ENCODE measurements at places on chromosomes 1 and 21.

- DNase-seq = no peak
Measured at GRCh38 chr1:47906009-47906432, 91.2 kb downstream of the TRABD2B start.

- no peak for DNase-seq
Measured at GRCh38 chr1:20836230-20836629, 49.1 kb upstream of the HP1BP3 start.

DNA sequence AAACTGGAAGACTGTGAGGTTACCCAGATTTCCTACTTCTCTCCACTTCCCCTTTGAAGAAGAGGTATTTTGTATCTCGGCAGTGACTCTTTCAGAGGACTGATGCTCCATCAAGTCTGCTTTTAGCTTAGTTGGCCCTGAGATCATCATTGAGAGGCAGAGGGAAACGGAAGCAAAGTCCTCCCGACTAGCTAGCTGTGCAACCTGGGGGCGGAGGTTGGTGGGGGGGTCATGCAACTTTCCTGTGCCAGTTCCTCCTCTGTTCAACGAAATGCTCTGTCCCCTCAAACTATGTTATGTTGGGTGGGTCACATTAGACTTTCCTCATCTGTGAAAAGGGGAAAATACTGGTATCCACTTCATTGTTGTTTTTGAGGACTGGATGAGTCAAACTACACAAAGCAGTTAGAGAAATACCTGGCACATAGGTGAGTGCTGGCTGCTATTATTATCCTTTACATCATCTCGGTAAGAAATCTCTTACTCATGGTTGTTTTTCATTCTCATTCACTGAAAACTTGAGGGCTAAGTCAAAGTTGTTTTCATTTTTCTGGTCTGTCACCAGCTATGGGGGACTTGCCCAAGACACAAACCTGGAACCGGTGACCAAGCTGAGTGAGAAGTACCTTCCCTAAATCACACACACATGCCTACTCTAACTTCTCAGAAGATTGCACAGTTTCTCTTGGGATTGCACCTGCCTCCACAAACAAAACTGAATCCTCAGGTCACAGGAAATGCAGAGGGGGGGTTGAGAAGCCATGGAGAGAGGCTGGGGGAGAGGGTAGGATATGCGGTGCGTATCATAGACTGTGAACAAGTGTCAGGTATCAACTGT is 83.3 kb downstream of the ABCA4 start:
- DNase-seq = no peak

- no peak for DNase-seq
Measured at GRCh38 chr1:237794071-237794470, 96.7 kb downstream of the ZP4 start.

DNA sequence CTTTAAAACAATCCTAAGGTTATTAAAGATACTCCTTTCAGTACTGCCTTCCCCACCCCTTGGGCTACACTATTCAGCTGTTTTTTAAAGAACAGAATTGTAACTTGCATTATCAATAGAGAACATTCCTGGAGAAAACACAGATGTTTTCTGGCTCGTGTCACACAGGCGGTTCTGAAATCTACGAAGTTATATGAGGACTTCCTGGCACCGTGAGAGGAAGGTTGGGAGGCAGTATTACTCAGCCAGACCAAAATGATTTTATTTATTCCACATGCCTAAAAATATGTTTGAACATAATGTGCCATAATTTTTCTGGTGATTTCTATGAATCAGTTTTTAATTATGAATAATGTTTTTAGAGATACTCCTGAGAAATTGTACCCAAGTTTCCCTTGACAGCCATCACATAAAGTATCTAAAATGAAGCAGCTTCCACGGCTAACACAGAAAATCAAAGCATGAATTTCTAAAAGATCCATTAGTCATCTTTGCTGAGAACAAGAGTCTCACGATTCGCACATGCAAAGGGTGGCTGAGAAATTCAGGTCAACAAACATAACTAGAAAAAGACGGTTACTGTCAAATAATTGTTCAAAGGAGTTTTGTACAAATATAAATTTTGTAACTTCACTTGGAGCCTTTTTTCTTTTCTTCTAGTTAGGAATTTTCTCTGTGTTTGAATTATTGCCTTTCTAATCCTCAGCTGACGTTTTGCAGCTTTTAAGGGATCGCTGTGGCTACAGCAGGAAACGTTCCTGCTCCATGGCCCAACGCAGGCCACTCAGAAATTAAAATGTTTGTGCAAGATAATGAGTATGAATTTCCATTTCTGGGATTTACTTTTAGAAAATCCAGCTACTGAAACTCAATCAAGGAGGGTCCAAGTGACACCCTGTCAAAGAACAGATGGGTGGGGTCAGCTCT is 8.0 kb upstream of the SIM2 start:
- no peak for DNase-seq

DNA sequence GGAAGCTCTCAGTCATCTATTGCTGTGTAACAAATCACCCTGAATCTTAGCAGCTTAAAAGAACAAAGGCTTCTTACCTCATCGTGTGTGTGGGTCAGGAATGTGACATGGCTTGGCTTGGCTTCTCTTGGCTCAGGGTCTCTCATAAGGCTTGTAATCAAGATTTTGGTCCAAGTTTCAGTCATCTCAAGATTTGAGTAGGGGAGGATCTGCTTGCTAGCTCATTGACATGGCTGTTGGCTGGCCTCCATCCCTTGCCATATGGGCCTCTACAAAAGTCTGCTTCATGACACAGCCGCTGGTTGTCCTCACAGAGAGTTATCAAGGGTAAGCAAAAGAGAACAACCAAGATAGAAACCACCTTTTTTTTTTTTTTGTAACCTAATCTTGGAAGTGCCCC is 207.7 kb downstream of the PTPRC start:
- no peak for DNase-seq

DNA sequence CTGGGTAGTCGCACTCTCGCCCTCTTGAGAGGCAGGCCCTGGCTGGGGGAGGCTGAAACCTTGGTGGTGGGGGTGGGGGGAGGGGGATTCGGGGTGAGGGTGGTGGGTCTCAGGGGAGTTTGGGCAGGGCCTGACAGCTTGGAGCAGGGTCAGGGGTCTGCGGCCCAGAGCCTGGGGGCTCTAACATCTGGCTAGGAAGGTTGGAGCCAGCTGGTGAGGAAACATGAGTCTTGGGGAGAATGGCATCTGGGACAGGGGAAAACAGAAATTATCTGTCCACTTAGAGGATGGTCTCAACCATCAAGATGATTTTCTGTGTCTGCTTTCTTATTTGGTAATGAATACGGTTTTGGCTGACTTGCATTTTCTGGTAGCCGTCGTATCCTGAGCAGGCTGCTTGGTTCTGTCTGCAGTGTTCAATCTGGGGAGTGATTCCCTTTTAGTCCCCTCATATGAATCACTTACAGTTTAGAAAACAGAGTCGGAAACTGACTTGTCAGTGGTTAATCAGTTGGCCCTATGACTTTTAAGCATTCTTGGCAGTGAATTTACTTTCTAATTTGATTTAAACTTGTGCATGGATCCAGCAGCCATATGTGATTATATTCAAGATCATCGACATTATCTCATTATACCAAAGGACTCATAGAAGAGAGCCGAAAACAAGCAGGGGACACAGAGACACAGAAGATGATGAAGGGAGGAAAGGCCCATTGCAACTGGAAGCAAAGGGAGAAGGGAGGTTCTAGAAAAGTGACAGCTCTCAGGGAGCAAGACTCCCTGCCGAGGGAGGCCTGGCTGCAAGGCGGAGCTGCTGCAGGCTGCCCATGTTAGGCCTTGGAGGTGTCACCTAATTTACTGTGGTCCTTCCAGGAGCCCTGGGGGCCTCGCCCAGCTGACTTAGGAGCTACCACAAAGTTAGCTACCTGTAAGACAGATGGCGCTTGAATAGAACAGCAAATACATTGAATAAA is 237.6 kb downstream of the SDCCAG8 start:
- DNase-seq = no peak

DNA sequence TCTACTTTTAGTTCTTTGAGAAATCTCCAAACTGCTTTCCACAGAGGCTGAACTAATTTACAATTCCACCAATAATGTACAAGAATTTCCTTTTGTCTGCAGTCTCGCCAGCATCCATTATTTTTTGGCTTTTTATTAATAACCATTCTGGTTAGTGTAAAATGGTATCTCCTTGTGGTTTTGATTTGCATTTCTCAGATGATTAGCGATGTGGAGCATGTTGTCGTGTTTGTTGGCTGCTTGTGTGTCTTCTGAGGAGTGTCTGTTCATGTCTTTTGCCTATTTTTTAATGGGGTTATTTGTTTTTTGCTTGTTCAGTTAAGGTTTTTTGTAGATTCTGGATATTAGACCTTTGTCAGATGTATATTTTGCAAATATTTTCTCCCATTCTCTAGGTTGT is 131.5 kb downstream of the MAST2 start:
- no peak for DNase-seq

DNA sequence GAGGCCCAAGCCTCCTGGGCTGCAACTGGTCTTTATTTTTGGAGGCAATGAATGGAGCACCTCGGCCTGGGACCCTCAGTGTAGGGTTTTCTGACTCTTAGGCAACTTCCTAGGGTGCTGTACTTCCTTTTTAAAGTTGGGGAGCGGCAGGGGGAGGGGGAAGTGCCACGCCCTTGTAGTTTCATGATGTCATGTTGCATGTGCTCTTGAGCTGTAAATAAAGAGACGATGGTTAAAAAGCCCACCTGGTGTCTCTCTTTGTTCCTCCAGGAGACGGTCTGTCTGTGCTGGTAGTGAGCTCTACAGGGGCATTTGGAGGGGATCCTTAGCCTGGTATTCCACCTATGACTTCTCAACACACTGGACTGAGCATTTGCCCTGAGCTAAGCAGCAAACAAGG is 10.3 kb upstream of the AGTRAP start:
- DNase-seq = no peak

DNA sequence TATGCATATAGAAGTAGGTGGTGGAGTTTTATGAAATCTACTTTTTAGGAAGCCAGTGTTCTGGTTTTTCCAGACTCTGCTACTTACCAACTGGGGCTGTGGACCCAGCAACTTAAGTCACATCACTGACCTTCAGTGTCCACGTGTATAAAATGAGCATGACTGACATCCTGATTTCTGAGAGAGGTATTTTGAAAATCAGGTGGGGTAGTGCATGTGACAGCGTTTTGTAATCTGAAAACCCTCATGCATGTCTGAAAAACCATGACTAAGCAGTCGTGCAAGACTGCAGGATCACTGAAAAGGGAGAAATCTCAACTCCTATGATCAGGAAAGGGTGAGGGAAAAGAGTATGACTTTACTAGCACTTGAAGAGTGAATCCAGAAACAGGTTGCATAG is 26.1 kb downstream of the CR1L start:
- DNase-seq = no peak

DNA sequence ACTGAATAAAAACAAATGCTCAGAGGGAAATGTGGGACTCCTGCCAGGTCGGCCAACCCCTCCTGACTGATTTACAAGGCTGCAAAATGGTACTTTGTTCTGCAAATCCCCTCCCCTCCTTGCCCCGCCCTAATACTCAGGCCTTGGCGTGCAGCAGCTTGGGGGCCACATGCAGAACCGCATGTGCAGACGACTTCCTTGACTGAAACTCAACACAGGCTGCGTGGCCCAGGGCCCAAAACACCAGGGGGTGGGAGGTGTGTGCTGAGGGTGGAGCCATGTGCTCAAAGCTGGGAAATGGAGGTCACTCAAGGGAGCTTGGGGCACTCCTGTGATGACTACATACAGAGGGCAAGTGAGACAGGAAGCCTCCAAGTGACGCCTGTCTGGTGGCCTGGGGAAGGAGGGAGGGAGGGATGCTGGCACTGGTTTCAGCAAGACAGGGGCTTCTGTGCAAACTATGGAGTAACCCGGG is 87.2 kb downstream of the MRPL37 start:
- DNase-seq = no peak

- DNase-seq = no peak
Measured at GRCh38 chr1:42658877-42659337, 684 bp downstream of the PPIH start.

- DNase-seq = no peak
Measured at GRCh38 chr1:200316148-200316803, 93.6 kb downstream of the ZNF281 start.

GRCh38 chr1:30778154-30778978 is 20.8 kb upstream of the LAPTM5 start:
- no peak for DNase-seq

DNA sequence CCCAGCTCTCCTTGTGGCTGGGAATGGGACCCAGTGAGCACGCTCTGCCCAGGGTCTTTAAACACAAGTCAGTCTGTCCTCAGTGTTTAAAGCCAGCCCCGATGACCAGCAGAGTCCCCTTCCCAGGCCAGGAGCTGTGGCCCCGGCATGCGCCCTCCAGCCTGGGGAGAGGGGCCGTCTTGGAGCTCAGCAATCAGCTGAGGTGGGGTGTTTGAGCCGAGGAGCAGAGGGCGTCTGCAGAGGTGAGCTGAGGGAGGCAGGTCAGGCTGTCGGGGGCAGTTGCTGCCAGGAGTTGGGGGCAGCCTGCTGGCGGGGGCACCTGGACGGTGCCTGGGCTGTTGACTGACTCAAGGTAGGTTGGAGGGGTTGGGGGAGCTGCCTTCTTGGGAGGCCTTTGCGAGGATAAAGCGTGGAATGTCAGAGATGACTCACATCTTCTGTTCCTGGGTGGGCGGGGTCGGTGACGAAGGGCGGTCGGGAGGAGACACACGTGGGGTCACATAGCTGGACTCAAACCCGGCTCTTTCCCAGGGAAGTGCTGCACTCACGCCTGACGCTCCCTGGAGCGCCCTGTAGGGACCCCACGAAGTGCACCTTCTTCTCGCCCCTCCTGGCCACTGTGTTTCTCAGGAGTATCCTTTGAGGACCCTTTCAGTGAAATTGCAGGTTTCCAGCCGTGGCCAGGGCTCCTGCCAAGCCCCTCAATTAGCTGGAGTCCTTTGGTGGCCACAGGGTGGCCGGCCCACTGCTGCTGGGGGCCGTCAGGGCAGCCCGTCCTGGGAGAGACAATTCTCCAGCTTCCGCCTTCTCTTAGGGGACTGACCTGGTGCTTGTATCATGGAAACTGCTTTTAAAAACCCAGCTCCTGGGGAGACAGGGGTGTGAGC is 86.2 kb downstream of the SIK1 start:
- no peak for DNase-seq

- DNase-seq = no peak
Measured at GRCh38 chr21:38042246-38042645, 126.0 kb upstream of the KCNJ6 start.

- no peak for DNase-seq
Measured at GRCh38 chr1:42177541-42177981, 13.0 kb upstream of the GUCA2A start.

GRCh38 chr1:59236721-59237545 is 60.0 kb upstream of the FGGY start:
- DNase-seq = no peak

- DNase-seq = no peak
Measured at GRCh38 chr1:117897551-117897950, 31.9 kb downstream of the GDAP2 start.

- no peak for DNase-seq
Measured at GRCh38 chr1:88867743-88868521, 23.4 kb downstream of the GTF2B start.

DNA sequence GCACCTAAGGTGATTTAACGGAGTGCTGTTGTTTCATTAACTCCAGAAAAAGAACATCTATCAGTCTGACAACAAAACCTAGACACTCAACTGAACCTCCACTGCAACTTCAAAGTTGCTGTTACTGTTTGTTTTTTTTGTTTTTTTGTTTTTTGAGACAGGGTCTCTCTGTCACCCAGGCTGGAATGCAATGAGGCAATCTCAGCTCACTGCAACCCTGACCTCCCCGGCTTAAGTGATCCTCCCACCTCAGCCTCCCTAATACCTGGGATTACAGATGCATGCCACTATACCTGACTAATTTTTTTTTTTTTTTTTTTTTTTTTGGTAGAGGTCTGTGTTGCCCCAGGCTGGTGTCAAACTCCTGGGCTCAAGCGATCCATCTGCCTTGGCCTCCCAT is 66.7 kb upstream of the SDC3 start:
- no peak for DNase-seq

All from cortex of kidney (tissue), 1 donor.